ENCODE measurements at places on chromosomes 13 and 19.
A peak's percentile ranks its signal among the peaks of the same experiment; 100 is the strongest.

DNA sequence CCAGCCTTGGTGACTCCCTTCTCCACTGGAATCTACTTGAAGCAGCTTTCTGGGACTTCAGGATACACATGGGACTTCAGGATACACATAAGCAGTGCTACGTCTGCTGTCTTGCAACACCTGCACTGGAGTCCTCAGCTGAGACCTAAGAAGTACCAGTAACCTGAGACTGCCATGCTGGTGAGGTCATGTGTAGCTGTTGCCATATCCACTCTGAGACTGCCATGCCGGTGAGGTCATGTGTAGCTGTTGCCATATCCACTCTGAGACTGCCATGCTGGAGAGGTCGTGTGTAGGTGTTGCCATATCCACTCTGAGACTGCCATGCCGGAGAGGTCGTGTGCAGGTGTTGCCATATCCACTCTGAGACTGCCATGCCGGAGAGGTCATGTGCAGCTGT lies 937.9 kb downstream of the EFNB2 start:
- DNase-seq: no peak

DNA sequence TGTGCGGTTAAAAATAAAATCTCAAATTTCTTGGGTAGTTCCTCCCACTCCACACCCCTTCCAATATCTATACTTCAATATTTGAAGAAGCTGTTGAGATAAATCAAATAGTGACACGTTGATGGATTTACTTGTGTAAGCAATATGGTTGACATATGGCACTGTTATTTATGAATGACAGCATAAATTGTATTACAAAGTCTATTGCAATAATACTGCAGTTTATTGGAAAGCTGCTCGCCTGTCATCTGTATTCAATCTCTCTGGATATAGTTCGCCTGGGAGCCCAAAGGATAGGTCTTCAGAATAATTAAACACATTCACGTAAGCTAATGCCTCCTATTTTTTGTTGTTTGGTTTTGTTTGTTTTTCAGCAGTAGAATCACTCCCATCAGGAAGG lies 5.0 kb upstream of the ZIC5 start:
- no peak for DNase-seq

GRCh38 chr13:41608111-41608838 lies 150.9 kb downstream of the RGCC start:
- no peak for DNase-seq

GRCh38 chr19:7159105-7159933 lies 89.8 kb downstream of the ZNF557 start:
- no peak for DNase-seq

DNA sequence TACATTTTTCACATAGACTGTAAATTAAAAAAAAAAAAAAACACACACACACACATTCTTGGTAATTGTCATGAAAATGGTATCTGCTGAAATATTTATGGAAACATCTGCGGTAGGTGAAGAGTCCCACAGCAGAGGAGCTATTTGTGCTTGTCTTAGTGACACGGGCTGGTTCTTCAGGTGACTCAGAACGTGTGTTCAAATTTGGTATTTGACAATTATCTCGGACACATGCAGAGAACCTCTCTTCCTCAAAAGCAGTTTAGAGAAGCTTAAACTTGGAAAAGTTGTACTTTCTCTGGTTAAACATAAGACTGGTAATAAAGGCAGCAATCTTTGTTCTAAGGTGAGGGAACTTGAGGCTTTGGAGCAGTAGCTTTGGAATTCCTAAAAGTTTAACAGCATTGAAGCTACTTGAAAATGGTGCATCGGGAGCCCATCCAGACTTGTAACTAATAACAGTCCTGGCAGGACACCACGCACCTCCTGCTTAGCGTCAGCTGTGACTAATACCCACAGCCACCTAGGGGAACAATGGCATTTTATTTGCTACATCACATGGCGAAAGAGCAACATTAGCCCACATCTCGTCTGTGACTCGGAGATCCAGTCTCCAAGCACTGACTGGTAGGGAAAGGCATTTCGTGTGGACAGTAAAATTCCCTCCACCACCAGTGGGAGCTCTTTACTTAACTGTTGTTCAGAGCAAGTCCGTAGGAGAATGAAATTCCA lies 1505.1 kb upstream of the SLC10A2 start:
- DNase-seq: peak; percentile 84

DNA sequence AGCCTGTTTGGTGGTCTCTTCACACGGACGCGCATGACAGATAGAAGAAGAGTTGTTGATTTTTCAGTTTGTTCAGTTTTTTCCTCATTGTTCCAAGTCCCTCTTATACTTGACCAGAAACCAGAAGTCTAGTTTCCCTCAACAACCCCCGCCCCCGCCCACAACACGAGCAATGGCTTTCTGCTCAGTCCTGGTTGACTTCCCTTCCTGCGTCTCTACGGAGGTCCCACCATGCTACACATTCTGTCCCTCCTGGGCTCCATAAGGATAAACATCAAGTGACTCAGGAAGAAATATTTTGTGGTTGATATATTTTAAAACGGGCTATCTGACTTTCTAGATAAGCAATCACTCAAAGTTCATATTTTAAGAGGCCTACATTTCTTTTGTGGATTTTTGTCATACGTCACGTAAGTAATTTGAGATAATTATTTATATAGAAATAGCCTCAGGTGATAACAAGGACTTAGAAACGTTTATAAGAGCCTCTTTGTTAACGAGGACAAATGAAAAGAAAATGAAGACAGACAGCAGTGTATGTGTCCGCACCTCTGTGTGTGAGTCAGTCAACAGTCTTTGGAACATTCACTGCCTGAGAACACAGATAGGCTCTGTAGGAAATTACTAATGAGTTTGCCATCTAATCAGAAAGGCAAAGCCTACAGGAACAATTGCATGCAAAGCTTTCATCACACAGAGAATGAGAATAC lies 214.4 kb downstream of the RAP2A start:
- DNase-seq: no peak

GRCh38 chr19:38862321-38863059 lies 12.7 kb upstream of the HNRNPL start:
- no peak for DNase-seq

GRCh38 chr13:28459911-28460310 lies 35.0 kb downstream of the FLT1 start:
- no peak for DNase-seq

- DNase-seq: no peak
Measured at GRCh38 chr19:46049597-46049996, 8.8 kb upstream of the IGFL4 start.

DNA sequence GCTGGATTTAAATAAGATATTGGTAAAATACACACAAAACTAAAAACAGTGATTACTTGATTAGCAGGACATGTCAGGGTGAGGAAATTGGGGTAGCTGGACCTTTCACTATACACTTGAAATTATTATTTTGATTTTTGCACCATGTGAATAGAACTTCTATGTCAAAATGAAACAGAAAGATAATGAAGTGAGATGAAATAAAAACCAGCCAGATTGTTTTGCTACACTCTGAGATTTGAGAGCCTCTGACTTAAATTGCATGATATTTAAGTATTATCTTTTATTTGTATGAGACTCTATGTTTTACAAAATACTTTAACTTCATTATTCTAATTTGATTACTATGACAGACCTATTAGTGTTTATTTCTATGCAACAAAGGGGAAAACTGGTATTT lies 819.6 kb upstream of the ATXN8OS start:
- DNase-seq: no peak

GRCh38 chr19:55588738-55589137 lies 8.1 kb upstream of the ZNF579 start:
- no peak for DNase-seq

DNA sequence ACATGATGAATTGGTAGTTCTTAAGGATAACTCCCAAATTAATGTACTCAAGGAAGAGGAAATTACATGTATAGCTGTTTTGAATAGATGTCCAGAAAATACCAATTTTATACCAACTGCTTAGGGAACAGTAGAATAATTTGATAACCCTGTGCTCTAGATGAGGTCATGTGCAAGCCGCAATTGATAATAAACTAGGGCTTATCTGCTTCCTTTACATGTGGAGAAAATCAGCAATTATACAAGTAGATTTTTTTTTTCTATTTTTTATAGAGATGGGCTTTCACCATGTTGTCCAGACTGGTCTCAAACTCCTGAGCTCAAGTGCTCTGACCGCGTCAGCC lies 9.3 kb downstream of the TPT1 start:
- DNase-seq: no peak

DNA sequence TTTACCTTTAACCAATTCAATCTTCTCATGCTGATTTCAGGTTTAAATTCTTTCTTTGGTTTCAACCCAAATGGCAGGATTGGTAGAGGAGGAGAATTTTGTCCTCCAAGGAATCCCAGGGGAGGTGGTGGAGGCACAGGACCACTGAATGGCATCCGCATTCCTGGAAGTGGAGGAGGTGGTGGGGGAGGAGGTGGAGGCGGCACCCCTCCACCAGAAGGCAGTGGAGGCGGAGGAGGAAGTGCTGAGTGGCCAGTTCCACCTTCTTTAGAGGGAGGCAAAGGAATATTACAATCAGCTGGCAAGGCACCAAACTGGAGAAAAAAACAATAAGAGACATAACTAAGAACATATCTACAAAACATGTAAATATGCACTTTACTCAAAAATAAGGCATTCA lies 192.9 kb downstream of the DIAPH3 start:
- no peak for DNase-seq

DNA sequence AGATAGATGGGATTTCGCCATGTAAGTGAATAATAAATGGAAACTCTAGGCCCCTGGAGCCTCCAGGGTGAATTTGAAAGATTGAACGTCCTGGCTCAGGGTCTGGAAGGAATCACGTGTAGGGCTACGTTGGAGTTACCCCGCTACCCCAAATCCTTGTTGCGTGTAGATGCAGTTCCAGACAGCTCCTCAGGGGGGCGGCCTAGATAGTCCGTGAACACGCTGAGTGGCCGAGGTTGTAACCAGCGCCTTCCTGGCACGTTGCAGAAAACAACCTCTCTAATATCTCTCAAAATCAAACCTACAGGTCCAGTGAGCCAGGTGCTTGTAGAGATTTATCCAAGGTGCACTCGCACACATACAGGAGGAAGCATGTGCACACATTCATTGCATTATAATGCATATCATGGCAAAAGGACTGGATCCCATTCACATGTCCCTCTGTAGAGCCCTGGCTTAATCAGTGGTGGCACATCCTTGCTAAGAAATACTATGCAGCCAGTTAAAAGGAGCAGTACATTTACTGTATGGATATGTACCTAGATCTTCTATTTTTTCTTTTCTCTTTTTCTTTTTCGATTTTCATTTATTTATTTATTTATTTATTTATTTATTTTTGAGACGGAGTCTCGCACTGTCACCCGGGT lies 2.5 kb upstream of the KEAP1 start:
- DNase-seq: peak; percentile 74

DNA sequence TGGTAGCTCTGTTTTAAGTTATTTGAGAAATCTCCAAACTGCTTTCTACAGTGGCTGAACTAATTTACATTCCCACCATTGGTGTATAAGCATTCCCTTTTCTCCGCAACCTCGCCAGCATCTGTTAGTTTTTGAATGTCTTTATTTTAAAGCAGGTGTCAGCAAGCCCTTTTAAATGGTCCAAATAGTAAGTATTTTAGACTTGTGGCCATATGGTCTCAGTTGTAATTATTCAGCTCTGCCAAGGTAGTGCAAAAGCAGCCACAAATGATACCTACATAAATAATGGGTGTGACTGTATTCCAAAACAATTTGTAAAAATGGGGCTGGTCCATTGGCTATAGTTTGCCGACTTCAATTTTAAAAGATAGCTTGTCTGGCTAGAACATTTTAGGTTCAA lies 58.7 kb upstream of the TMTC4 start:
- DNase-seq: no peak

GRCh38 chr13:37869756-37870488 lies at the start of gene TRPC4:
TSS of gene TRPC4 (minus strand) at chr13:37869772. CDS start at chr13:37783333, 86,439 bp downstream.
- DNase-seq: peak; percentile 61

DNA sequence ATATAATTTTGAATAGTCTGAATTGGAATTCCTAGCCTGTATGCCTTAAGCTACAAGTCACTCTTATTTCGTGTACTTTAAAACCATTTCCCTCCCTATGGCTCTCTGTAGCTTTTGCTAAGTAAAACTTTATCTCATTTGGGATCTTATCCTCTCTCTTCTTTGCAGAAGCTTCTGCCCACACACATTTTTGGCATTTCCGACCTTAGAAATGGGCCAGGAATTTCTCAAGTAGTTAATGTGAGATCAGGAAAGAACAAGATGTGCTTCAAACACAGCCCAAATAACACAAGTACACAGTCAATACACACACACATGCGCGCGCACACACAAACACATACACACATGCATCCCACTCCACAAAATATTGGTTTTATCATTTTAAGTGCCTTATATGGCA lies 931.0 kb upstream of the MIR17HG start:
- peak; percentile 19 for DNase-seq

GRCh38 chr13:27822873-27823311 lies 30.6 kb downstream of the GSX1 start:
- no peak for DNase-seq

- DNase-seq: no peak
Measured at GRCh38 chr19:51188227-51188559, 36.7 kb upstream of the CD33 start.

- peak; percentile 40 for DNase-seq
Measured at GRCh38 chr13:36275190-36276002, 22.2 kb downstream of the CCDC169 start.

DNA sequence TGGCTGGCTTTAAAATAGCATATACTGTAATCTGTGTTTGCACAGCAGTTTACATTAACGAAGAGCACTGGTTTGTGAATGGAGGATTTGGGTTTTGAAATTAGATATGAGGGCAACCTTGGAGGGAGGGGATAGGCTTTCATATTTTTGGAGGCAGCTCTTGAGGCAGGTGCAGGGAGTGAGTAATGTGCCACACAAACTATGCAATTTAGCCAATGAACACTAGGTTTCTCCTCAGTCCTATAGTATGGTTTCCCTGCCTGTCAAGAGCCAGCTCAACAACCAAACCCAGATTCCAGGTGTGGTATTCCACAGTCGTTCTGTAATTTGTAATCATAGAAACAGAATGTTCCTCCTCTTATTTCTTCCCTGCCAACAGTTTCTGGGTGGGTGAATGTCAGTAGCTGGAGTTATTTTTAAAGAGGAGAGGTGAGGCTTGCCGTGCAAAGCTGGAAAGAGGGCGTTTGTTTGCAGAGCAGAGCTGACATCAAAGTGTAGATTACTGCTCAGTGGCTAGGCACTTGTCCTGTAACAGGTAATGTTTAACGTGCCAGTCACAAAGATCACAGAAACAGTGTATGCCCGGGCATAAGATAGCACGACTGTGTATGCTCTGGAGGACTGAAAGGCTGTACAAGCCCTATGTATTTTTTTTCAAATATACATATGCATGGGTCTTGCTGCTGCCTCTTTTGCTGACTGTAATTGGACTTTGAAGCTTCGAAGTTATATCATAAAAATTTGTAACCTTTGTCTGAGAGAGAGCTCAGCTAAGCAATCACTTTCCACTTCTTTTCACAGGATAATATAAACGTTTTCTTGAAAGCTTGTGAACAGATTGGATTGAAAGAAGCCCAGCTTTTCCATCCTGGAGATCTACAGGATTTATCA lies 124.2 kb downstream of the LMO7 start:
- no peak for DNase-seq

GRCh38 chr13:46334035-46334822 lies 52.8 kb downstream of the RUBCNL start:
- DNase-seq: no peak

- DNase-seq: no peak
Measured at GRCh38 chr13:42860485-42860884, 79.1 kb downstream of the FAM216B start.
